ENCODE measurements at places on chromosomes 3 and 15. TPM values are rescaled to one million over a fixed set of nuclear protein-coding genes. Genes with fewer than 3 reads are reported as not detected.

GRCh38 chr15:45384700-45385099, 6.4 kb upstream of the GATM start:
- DNase-seq = no peak

DNA sequence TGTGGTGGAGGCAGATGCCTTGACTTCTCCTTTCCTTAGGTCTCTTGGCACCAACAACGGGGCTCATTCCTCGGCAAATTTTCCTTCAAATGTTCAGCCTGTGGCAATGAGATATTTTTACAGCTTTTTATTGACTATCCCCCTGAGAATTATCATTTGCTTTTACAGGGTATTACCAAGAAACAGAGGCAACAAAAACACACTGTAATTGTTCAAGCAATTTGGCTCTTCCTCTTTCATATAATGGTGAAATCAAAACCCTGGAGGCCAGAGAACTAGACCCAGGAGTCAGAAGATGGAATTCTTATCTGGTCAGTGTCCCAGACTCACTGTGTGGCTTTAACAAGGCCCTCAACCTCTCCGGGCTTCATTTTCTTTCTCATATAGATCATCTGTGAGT, 40.1 kb downstream of the TRIM42 start:
- no peak for DNase-seq

GRCh38 chr3:196177967-196178366, 33.2 kb downstream of the ZDHHC19 start:
- DNase-seq = no peak

DNA sequence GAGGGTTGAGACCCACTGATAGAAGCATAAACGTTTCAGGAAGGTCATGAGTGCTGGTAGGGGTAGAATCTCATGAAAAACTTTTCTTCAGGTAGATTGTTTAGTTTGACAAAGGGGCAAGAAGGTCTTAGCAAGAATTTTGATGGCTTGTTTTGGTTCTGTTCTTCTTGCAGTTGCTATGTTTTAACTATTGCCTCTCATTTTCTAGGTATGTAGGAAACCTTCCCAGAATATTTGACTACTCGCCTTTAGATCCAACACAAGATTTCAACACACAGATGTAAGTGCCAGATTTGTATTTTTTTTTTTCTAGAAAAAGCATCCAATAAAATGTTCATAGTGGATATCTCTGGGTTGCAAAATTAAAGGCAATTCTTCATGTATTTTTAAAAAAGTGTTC, 77.1 kb downstream of the USP13 start:
- no peak for DNase-seq

Gene AHSG
- total RNA-seq = not detected

DNA sequence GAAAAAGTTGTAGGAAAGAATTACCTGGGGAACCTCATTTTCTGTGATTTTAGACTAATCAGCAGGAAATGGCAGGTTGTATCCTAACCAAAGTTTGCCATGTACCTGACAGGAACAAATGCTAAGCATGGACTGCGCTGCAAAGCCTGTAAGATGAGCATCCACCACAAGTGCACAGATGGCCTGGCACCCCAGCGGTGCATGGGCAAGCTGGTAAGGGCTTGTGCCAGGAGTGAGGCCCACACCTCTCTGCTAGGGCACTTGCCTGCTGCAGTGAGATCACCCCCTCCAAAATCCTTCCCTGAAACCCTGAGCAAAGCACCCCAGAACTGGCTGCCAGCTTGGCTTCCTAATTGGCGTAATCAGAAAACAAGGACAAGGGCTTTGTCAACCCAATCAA, 102.6 kb downstream of the STAC start:
- no peak for DNase-seq

DNA sequence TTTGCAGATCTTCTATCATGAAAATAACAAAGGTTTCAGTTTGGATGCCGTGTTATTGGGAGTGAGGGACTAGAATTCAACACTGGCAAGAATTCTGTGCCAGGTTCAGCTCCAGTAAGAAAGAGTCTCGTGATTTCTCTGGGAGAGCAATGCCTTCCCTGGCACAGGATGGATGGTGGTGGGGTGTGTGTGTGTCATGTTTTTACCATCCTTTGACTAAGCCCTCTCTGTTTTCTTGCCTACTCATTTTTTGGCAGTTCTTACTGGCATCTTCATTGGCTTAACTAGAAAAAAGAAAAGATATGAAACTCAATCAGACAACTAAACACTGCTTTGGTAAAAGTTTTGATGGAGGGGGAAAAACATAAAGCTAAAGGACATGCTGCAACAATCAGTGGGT, 86.6 kb downstream of the FMN1 start:
- DNase-seq = peak; percentile 91

Gene XCR1
- not detected for total RNA-seq

GRCh38 chr3:57826952-57827723, 71.0 kb downstream of the SLMAP start:
- DNase-seq = no peak

DNA sequence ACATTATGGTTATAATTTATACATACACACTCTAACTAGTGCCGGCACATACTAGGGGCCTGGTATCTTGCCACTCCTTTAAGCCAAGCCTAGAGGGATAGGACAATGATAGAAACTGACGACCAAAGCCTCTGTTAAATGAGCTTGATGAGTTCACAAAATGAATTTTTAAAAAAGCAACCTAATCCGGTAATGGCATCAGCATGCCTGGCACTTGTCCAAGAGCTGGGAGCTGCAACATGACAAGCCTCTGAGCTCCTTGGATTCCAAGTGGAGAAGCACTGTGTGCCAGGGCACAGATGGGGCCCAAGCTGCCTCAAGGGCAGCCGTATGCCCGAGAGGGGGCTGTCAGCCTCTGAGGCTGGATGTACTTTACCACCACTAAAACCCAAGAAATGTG, 9.7 kb downstream of the ETV5 start:
- peak; percentile 84 for DNase-seq

Gene OSBPL10
- total RNA-seq = 3.7 TPM

GRCh38 chr3:157398598-157398997, 38.1 kb upstream of the PTX3 start:
- no peak for DNase-seq

- DNase-seq = peak; percentile 83
Observed at GRCh38 chr3:132145833-132146232, 111.0 kb upstream of the CPNE4 start.

- DNase-seq = peak; percentile 93
Observed at GRCh38 chr3:196650740-196651311, 11.3 kb downstream of the NRROS start.

Data from MG63 (cell line).